Effector CD4-positive, alpha-beta T cell (primary cell): ENCODE measurements at places on chromosomes 16 and 17.

DNA sequence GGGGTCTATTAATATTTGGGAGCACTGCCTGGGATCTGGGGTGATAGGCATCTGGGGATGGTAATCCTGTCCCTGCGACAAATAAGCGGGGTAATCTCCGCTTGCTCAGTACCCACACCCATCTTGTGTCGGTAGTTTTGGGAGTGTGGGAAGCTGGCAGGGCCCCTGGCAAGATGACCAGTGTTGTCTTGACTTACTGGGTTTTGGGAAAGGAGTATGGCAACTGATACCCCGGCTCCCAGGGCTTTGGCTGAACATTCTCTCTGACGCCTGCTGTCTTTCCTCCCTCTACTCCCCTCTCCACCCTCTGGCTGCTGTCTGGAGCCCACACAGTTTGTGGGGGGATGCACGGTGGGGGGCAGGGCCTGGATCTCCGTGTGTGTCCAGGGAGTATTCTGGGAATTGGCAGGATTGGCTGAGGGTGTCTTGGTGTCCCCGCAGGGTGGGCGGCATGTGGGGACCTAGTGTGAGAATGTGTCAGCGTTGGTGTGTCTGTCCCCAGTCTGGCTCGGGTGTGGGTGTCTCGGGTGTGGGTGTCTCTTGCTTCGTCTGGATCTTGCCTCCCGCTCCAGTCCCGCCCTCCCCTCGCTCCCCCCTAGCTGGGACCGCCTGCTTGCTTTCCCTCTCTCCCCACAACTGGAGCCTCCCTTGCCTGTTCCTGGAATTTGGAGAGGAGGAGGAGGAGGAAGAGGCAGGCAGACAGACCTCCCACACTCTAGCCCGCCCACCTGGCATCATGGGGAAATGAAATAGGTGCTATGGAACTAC is 12.0 kb downstream of the RARA start:
- peak; percentile 68 for DNase-seq

DNA sequence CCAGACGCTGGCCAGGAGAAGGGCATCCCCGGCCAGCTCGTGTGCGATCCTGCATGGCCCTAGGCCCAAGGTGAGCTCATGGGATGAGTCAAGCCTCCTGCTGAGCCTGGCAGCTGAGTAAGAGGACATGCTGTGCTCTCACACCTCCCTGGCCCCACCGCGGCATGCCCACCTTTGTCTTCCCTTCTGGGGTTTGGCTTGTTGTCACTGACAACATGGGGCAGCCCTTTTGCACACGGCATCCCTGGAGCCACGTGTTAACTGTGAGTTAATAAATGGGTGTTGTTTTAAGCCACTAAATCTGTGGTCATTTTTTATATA is 8.9 kb upstream of the TNS4 start:
- no peak for DNase-seq

DNA sequence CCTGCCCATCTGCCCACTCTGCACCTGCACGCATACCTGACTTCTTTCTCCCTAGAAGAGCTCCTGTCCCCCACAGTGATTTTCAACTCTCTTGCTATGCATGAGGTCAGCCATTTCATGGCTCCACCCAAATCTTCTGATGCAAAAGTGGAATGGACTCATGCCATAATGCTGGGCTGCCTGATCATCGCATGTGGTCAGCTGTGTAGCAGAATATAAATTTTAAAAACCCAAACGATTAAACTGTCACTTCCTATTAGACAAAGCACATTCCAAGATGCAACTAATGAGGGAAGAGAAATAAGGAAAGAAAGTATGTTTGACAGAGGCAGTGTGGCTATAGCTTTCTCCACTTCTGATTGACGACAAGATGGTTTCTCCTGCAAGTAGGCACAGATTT is 26.1 kb downstream of the GRIN2A start:
- DNase-seq = no peak

- no peak for DNase-seq
Measured at GRCh38 chr17:80319999-80320344, 59.3 kb downstream of the RNF213 start.

GRCh38 chr16:8961811-8962390 is 1.8 kb downstream of the USP7 start:
- no peak for DNase-seq

DNA sequence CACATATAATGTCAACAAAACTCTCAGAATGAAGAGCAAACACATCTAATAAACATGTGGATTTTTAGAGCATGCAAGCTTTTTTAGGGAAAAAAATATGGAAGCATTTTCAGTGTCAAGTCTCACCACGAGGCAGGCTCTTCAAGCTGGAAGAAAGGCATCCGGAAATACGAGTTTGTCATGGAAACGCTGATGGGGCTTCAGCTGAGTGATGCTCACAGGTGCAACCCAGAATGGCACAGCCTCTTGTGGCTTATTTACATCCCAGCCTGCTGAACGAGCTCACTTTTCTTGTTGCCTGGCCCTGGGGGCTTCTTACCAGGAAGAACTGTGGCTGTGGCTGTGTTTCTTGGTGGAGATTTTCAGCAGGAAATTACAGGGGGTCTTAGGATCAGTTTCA is 24.1 kb upstream of the DYNLL2 start:
- no peak for DNase-seq

DNA sequence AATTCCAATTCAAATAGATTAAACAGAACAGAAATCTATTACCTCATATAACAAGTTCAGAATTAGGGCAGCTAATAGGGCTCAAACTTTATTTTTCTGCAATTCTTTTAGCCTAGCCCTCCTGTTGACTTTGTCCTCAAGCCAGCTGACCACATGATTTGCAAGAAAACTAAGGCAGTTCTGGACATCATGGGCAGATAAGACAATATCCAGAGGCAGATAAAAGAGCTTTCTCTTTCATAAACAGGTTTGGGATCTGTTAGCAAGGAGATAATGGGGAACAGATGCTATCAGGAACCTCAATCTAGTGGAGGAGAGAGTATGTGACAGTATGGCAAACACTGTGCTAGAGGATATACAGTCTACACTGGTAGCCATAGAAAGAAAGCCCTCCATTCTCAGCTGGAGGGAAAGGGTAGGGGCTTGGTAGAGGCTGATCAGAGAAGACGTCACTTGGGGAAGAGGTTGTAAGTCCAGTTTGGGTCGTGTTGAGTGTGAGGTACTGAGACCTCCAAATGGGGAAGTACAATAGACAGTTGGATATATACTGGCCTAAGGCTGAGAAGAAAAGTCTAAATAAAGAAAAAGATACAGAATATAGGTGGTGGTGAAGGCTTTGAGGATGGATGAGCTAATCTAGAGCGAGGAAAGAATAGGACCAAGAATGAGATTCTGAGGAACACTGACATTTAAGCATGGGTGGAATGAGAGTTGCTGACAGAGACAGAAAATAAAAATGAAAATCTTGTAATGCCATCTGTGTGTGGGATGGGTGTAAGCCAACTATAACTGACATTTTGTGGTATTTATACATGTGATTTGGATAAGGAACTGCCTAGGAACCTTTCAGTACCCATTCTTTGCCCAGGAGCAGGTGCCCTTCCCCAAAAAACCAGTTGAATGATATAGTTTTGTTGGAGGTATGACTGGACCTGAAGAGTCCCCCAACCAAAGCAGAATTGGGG is 67.4 kb downstream of the CYB561 start:
- no peak for DNase-seq

GRCh38 chr17:67212231-67212630 is 32.8 kb downstream of the HELZ start:
- no peak for DNase-seq
